ENCODE measurements at places on chromosomes 7 and 10.
A peak's percentile ranks its signal among the peaks of the same experiment; 100 is the strongest.

DNA sequence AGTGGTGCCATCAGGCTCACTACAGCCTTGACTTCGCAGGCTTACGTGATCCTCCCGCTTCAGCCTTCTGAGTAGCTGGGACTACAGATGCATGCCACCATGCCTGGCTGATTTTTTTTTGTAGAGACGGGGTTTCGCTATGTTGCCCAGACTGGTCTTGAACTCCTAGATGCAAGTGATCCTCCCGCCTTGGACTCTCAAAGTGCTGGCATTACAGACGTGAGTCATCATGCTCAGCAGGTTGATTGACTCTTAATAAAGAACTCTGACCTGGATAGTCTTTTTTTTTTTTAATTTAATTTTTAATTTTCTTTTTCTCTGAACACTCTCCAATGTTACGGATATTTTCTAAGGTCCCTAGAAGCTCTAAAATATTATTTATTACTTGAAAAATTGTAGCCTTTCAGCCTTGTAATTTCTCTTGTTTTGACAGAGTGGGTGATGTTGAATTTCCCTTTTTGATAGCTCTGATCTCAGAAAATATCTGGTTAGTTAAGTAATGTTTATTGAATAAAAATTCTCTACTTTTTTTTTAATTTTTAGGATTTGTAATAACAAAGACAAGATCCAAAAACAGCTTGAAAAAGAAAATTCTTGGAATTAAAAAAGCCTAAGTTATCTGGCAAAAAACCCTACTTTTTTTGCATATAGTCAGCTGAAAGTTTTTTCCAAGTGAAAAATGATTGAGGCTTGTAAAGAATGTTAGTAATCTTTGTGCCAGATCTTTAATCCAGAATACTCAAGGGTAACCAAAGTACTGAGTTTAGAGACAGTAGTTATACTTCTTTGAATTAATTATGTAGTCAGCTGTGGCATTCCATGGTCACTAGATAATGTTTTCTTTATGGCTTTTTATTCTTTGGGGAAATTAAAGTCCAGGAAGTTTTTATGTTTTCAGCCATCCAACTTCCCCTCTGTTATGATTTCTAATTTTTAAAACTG is 26.7 kb downstream of the TBC1D12 start:
- no peak for DNase-seq

DNA sequence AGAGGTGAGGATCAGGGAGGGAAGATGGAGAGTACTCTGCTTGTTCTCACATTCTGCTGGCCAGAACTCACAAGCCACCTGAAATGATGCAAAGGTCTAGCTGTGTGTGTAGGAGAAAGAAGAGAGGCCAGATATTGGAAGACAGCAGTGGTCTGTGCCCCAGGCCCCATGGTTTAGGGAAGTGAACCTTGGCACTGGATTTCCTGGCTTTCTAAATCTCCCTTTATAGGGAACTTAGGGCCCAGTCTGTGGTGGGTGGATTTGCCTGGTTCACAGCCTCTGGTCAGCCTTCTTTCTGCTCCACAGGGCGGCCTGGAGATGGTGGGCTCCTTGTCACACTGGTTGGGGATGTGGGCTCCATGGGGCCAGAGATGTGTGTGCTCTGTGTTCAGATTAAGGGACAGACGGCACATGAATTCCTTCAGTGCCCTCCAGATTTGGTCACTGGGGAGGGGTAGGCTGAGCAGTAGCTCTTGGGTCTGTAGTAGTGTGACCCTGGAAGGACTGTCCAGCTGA is 9.5 kb upstream of the SH2D4B start:
- no peak for DNase-seq

DNA sequence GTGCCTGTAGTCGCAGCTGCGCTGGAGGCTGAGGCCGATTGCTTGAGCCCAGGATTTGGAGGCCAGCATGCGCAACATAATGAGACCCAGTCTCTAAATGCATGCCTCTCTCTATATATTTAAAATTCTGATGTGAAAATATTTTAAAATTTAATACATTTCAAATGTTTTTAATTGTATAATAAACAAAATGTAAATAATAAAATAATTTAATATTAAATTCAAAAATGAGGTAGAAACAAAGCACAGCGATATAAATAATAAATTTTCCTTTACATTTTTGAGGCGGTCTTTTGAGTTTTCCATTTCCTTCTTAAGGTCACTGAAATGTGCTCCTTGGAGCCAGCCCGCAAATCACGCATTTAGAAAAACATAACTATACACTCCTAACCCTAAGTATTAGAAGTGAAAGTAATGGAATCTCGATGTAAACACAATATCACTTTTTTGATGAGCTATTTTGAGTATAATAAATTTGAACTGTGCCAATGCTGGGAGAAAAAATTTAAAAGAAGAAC is 523 bp upstream of the CDK1 start:
- DNase-seq = no peak

DNA sequence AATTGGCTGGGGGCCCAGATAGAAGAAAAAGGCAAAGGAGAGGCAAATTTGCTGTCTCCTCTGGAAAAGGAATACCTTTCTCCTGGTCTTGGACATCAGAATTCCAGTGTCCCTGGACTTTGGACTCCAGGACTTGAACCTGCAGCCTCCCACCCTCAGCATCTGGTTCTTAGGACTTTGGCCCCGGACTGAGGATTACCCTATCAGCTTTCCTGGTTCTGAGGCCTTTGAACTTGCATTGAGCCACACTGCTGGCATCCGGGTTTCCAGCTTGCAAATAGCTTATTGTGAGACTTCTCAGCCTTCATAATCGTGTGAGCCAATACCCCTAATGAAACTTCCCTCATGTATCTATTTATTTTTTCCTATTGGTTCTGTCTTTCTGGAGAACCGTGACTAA is 68.3 kb downstream of the DNAH11 start:
- no peak for DNase-seq

GRCh38 chr10:49270565-49270964 is 28.4 kb upstream of the C10orf71 start:
- no peak for DNase-seq

DNA sequence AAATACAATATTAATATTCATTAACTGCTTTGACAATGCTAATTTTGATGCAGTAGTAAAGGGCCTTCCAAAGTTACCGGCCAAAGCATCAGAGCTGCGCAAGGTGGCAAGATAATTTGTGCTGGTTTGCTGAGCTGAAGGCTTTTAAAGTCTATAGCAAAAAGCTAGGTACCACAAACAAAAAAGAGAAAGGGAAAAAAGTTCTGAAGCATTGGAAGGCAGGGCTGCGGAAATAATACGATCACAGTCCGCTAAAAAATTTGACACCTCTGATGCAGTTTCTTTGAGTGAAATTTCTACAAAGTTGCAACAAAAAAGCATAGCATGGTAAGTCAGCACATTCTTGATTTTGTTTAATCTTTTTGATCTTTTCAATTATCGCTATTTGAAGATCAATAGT is 175.6 kb downstream of the TCF7L2 start:
- DNase-seq = no peak

DNA sequence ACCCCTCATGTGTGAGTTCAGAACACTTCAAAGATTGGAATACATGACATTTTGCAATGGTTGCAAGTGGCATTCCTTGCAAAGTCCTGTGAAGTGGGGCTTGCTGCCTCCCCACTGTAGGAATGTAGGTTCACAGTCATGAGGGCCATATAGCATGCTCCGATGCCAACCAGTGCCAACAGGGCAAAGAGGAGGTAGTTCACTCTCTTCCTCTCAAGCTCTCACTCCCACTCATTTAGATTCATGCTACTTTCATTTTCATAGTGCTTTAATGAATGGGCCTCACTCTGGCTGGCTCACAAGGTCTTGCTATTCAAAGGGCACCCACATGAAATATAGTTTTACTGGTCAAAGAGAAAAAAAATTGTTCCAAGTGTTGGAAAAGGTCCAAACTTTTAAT is 169.9 kb upstream of the AOAH start:
- peak; percentile 30 for DNase-seq

- no peak for DNase-seq
Measured at GRCh38 chr7:112021379-112022044, 184.7 kb downstream of the DOCK4 start.

GRCh38 chr10:63120554-63120953 is 12.6 kb upstream of the NRBF2 start:
- no peak for DNase-seq

DNA sequence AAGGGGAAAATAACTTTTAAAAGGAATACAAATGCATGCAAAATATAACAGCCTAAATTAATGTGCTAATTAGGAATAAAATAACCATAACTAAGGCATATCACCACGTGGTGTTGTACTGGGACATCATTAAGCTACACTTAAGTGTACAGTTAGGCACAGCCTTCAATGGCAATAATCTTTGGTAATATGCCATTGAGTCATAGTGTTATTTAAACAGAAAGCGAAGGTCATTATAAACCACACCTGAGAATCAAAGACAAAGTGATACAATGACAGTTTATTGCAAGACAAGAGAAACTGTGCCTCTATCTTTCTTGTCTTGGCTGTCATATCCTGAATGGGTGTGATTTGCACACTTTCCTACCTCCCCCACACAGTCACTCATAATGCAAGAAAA is 30.5 kb upstream of the AUTS2 start:
- DNase-seq = no peak

DNA sequence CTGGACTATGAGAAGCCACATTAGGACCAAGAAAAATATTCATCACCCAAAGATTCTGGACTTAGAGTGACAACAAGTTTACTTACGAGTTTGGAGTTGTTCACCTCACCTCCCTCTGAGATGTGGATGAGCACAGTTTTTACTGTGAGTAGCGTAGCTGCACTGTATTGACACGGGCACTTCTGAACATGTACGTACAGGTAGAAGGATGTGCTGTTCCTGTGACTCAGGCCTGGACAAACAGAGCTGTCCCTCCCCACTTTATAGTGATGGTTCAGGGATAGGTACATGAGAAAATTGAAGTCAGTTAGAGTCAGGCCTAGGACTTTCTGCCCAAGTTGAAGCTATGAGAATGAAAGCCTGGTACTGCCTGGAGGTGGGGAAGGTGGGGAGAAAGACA is 80.9 kb upstream of the DYNC1I1 start:
- no peak for DNase-seq

DNA sequence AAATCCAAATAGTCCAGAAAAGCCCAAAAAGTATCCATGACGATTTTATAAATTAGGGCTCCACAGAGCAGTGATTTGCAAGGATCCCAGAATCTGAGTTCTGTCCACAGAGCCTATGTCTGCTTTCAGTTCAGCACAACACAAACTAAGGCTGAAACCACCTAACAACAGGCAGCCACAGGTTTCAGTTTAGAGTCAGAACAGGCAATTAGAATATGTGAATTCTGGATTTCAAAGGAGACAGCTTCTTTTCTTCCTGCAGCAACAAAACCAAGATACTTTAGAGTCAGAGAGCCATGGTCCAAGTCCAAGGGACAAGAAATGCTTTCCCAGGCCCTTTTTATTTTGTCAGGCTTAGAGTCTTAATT is 23.6 kb downstream of the IFIT3 start:
- DNase-seq = no peak

GRCh38 chr10:63544418-63544817 is 23.2 kb downstream of the REEP3 start:
- no peak for DNase-seq

DNA sequence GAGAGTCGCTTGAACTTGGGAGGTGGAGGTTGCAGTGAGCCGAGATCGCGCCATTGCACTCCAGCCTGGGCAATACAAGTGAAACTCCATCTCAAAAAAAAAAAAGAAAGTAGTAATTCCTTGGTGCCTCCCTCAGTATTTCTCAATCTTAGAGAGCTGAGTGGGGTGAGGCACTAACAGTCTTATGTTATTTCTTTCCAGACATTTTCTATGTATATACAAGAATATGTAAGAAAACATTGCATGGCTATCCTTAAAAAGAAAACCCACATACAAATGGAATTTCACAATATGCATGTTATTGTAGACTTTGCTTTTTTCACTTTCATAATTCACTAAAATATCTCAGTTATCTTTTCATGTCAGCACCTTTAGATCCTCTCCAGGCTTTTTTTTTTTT is 13.6 kb upstream of the SLF2 start:
- no peak for DNase-seq

GRCh38 chr10:62978482-62978881 is 154.6 kb upstream of the NRBF2 start:
- no peak for DNase-seq

GRCh38 chr10:73628405-73628804 is 12.9 kb downstream of the MYOZ1 start:
- DNase-seq = no peak

DNA sequence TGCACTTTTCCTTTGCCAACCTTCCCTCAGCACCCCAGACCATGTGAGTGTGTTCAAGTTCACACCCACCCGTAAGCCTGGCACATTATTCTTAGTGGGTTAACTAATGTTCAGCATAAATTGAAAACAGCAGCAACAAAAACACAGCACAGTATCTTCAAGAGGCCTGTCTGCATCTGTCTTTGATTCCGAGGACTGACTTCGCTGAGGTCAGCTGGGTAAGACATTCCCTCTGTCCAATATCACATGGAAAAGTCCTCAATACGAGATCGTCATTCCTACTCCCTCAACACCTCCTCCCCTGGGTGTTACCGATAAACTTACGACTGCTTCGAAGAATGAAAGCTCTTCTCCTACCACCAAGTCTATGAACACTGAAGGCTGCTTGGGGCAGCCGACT is 218.8 kb downstream of the SFMBT2 start:
- no peak for DNase-seq

DNA sequence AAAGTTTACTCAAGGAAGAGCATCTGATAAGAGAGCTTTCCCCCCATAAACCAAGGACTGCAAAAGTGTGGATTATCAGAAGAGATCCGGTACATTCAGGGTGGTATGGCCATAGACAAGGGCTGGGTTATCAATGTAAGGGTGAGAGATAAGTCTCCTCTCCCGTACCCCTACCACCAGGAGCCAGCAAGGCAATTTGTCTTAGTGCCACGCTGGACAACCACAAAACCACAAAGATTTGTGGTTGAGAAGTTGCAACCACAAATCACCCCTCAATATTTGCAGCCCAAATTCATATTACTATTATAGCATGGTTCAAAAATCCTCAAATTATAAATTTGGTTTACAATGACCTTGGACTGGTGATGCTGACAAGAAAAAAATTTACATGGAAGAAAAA is 2.3 kb upstream of the ZSCAN25 start:
- no peak for DNase-seq

GRCh38 chr10:49625411-49625810 is 11.6 kb downstream of the CHAT start:
- no peak for DNase-seq

GRCh38 chr7:72042855-72043254 is 369.3 kb downstream of the CALN1 start:
- no peak for DNase-seq

DNA sequence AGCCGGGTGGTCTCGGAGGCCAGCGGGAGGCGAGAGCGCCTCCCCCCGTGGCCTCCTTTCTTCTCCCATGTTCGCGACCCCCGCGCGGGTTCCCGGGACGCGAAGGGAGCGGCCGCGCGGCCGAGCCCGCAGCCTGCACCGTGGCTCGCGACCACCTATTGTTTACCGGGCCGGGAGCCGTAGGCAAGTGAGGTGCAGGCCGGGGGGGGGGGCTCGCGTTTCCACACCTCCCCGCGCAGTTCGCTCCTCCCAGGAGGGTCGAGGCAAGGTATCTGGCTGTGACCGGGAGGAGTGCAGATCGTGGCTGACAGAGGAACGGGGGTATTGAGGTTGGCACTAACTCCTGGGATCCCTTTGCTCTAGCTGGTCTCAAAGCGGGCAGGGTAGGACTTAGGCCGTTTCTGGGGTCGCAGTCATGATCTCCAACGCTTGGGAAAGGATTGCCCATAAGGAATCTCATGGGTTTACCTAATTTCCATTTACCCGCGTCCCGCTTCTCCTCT is 734 bp downstream of the PTPN12 start:
- peak; percentile 41 for DNase-seq

- DNase-seq = no peak
Measured at GRCh38 chr10:95284807-95285206, 6.0 kb downstream of the PDLIM1 start.

GRCh38 chr10:63455507-63455906 is 10.3 kb downstream of the JMJD1C start:
- no peak for DNase-seq

- DNase-seq = no peak
Measured at GRCh38 chr7:84841809-84842208, 345.0 kb downstream of the SEMA3D start.
